ENCODE measurements at places on chromosomes 6 and 20. TPM values are rescaled to one million over a fixed set of nuclear protein-coding genes. Genes with fewer than 3 reads are reported as not detected.

DNA sequence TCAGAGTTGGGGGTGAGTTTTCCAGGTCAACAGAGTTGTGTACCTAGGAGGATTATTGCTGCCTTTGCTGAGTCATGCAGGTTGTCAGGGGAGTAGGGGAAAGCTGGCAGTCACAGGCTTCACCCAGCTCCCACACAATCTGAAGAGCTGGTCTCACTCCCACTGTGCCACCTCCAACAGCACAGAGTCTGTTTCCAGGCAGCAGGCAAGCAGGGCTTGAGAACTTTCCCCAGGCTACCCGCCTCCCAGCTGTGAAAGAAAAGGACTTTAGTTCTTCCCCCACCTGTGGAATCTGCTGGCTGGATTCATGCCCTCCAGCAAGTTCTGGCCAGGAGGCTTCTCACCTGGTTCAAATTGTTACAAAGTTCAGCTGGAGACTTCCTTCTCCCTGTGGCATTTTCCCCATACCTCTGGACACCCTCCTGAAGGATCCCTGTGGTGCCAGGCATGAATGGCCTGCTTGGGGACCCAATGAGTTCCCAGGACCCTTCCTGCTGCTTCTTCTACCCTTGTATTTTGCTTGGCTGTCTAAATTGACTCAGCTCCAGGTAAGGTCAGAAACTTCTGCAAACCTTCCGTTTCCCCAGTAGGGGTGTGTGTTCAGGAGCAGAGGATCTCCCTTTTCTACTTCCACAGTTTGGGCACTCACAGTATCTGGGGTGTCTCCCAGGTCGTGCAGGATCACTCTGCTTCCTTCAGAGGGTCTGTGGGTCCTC lies 378.1 kb upstream of the MAN1A1 start:
- DNase-seq: no peak

DNA sequence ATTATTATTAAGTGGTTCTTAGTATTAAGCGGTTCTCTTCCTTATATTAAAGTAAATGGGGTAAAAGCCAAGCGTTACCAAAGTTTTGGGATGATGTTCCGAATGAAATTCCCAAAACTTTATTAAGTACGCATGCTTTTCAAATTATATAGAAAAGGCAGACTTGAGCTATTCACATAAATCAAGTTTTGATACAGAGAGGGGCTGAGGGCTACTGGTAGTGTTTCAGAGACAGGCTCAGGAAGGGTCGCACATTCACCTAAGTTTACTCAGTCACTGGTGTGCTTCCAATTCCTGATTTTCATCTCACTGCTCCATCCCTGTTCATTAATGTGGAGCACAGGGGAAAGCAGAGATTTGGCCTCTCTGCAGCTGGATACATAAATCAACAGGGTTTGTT lies 652.2 kb downstream of the QKI start:
- DNase-seq: no peak

- DNase-seq: no peak
Observed at GRCh38 chr20:13312300-13312699, 91.2 kb downstream of the ISM1 start.

GRCh38 chr6:136037242-136037875 lies 185.9 kb downstream of the PDE7B start:
- no peak for DNase-seq

DNA sequence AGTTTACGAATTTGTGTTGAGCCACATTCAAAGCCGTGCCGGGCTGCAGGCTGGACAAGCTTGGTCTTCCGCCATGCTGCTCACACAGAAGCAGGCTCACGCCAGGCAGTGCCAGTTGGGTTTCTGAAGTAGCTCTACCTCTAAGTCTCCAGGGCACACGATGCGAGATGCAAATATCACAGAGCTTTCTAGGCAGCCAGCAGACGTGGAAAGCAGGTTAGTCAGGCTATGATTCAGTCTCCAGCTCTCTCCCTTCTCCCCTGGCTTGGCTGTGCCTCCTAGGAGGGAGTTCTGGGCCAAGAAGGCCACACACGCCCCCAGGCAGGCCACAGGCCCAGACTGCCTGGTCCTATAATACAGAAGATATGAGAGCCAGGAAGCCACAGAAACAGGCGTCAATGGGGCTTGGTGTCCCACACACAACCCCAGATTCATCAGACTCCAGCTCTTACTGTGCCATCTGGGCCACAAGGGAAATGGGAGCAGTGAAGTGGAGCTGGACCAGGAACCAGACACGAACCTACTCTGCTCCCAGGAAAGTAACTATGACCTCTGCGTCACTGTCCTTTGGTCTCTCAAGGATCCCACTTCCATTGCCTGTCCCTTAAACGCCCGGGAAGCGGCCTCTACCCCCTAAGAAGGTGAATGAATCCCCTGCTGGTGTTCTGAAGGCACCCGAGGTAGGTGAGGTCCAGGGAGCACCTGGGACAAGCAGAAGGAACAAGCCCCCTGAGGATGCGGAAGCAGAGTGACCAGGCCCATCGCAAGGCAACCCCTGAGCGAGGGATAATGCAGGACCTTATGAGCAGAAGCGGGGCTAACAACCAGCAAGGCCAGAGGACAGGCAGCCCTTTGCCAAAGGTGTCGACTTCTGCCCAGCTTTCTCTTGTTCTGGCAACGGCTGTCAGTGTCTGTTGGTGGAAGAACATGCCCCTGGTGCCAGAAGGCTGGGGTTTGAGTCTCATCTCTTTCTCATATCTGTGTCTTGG lies 61.2 kb downstream of the GFOD1 start:
- no peak for DNase-seq

GRCh38 chr20:34293589-34293988 lies 9.6 kb downstream of the AHCY start:
- no peak for DNase-seq

GRCh38 chr6:100657678-100658330 lies 193.1 kb upstream of the SIM1 start:
- no peak for DNase-seq

- no peak for DNase-seq
Observed at GRCh38 chr20:46195264-46196036, 77.3 kb downstream of the CD40 start.

DNA sequence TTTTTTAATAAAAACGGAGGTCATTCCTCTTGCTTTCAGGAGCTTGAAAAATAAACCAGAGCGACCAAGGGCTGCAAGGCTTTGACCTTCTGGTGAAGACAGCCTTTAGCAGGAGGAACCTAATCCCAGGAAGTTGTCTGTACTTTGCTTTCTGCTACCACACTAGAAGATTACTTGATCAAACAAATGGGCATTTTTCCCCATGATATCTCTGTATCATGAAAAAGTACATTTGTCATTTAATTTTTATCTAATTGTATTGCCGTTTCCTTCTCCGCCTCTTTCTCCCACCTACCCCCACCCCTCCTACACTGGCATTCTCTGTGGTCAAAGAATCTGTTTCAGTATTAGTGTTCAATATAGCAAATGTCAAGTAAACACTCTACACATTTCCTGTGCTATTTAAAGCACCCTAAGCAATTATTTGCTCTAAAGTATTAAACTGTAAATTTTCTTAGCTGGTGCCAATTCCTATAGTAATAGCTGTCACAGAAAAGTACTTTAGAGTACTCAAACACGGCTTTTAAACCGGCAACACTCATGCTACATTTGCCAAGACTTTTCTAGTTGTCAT lies 29.7 kb downstream of the ATXN1 start:
- peak; percentile 63 for DNase-seq

- DNase-seq: no peak
Observed at GRCh38 chr6:159494586-159494972, 198.5 kb downstream of the SOD2 start.

- DNase-seq: no peak
Observed at GRCh38 chr6:127058027-127058426, 60.4 kb upstream of the RSPO3 start.

- DNase-seq: no peak
Observed at GRCh38 chr6:43368259-43369160, 937 bp downstream of the ZNF318 start.

DNA sequence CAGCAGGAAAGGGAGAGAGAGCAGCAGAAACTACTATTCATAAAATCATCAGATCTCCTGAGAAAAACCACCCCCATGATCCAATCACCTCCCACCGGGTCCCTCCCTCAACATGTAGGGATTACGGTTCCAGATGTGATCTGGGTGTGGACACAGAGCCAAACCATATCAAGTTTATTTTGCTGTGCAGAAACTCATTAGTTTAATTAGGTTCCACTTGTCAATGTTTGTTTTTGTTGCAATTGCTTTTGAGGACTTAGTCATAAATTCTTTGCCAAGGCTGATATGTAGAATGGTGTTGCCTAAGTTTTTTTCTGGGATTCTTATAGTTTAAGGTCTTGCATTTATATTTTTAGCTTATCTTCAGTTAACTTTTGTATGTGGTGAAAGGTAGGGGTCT lies 422.0 kb upstream of the HS3ST5 start:
- no peak for DNase-seq

GRCh38 chr6:153129873-153130514 lies 1.1 kb downstream of the RGS17 start:
- DNase-seq: no peak

GRCh38 chr6:27019651-27020552 lies 227.6 kb upstream of the PRSS16 start:
- DNase-seq: peak; percentile 66

GRCh38 chr6:26215585-26216358 lies 128.5 kb downstream of the HFE start:
- no peak for DNase-seq

DNA sequence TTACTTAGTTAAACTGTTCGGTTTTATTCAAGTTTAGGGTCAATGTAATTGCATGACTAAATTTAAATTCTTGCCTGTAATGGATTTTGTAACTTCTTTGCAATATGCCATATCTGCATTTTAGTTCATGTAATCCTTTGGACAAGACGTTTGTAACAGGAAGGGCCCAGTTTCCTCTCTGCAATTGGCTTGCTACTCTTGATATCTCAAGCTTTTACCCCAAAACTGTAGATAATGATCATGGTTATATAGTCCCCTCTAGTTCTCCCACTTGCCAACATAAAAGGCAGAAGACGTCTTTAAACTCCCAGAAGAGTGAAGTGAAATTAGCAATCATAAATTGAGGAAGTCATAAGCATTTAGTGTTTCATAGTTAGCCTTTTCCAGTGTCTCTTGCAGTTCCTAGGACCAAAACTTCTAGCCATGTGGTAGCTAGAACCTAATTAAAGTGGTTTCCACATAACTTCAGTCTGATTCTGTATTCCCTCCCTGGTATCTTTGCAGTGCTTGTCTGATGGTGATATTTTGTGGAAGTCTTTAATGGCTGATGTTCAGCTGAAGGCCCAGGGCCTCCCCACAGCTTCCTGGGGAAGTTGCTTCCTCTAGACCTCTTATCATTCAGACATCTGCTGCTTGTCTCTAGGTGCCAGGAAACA lies 117.8 kb upstream of the SUPT3H start:
- no peak for DNase-seq

DNA sequence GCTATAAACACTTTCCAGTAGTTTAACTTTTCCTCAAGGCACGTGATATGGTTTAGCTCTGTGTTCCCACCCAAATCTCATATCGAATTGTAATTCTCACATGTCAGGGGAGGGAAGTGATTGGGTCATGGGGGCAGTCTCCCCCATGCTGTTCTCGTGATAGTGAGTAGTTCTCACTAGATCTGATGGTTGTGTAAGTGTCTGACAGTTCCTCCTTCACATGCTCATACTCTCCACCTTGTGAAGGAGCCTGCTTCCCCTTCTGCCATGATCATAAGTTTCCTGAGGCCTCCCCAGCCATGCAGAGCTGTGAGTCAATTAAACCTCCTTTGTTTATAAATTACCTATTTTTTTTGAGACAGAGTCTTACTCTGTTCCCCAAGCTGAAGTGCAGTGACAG lies 127.9 kb downstream of the DTNBP1 start:
- no peak for DNase-seq

DNA sequence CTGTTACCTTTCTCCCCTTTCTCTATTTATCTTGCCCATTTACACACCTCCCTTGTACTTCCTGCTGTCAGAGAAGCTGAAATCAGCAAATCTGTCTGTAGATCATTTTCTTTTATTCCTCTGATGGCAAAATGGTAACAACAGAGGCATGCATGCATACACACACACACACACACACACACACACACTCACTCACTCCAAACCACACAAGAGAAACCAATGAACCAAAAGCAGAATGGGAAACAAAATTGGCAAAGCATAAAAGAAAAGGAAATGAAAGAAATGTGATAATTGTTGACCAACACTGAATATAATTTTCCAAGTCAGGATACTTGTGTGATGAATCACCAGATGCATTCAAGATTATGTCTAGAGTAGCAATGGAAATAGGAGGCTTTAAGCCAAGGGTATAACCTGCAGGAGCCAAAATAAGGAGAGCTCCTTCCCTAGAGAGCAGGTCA lies 172.4 kb downstream of the PLCB4 start:
- no peak for DNase-seq

DNA sequence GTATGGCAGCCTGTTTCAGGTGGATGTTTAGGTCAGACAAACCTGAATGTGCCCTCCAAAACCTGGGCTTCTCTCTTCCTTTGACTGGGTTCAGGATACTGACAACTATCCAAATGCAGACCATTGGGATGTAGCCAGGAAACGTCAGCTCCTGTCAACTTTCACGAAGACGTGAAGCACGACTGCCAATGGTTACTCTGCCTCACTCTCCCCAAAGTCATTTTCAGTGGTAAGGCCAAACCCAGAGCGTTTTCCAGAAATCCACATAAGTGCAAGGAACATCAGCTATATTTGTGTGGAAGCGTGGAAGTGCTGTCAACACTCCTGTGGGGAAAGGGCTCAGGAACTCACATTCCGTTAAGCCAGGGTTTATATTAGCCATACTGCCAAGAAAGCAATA lies 20.1 kb upstream of the RCAN2 start:
- no peak for DNase-seq

GRCh38 chr6:114521926-114522325 lies 179.1 kb upstream of the HS3ST5 start:
- DNase-seq: no peak

- DNase-seq: no peak
Observed at GRCh38 chr6:68760485-68760884, 125.4 kb downstream of the ADGRB3 start.

GRCh38 chr20:44580581-44581268 lies 1.7 kb upstream of the PKIG start:
- DNase-seq: no peak

- DNase-seq: peak; percentile 59
Observed at GRCh38 chr20:32535316-32535952, 49.7 kb downstream of the NOL4L start.

GRCh38 chr20:25087186-25087929 lies 5.4 kb upstream of the VSX1 start:
- no peak for DNase-seq

DNA sequence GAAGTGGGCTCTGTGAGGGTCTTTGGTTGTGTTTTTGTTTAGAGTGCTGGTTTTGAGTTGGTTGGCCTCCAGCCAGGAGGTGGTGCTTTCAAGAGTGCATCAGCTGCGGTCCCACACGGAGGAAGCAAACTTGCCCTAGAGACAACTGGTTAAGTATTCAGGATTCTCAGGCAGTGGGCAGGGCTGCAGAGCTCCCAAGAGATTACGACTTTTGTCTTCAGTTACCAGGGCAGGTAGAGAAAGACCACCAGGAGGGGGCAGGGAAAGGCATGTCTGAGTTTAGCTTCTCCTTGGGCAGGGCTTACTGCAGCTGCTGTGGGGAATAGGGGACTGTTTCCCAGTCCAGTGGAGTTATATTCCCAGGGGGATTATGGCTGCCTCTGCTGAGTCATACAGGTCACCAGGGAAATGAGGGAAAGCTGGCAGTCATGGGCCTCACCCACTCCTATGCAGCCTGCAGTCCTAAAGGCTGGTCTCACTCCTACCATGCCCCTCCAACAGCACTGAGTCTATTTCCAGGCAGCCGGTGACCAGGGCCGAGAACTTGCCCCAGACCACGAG lies 64.3 kb downstream of the TTI1 start:
- no peak for DNase-seq

The FILIP1 gene
- not detected for total RNA-seq

The TXLNB gene
- total RNA-seq: not detected

The RAD21L1 gene
- not detected for total RNA-seq

The RAET1G gene
- not detected for total RNA-seq

The ZBTB12 gene
- total RNA-seq: 1.4 TPM
